ENCODE measurements at places on chromosomes 6 and 20.

- no peak for DNase-seq
These were observed 14.2 kb downstream of the SLC22A23 start for GRCh38 chr6:3442431-3443220.

GRCh38 chr6:56522495-56523270 lies 120.0 kb downstream of the DST start:
- DNase-seq = no peak

GRCh38 chr20:32976746-32977145 lies 27.5 kb downstream of the SUN5 start:
- DNase-seq = no peak

GRCh38 chr6:43714311-43715055 lies 26.9 kb upstream of the MRPS18A start:
- DNase-seq = no peak

DNA sequence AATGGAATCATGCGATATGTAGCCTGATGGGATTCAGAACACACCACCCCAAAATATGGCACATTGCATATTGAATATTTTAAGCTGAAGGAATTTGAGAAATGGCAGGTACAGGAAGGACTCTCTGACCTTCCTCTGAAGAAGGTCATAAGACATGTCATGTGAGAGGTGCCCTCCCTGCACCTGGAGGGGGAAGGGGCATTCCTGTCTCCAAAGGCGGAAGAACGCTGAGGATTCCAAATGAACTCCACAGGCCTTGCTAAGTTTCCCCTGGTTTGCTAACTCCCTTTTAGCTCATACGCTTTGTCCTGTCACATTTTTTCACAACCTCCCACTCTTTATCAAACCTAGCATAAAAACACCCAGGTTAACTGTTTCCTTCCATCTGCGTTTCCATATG lies 347.8 kb downstream of the CDKAL1 start:
- DNase-seq = no peak

DNA sequence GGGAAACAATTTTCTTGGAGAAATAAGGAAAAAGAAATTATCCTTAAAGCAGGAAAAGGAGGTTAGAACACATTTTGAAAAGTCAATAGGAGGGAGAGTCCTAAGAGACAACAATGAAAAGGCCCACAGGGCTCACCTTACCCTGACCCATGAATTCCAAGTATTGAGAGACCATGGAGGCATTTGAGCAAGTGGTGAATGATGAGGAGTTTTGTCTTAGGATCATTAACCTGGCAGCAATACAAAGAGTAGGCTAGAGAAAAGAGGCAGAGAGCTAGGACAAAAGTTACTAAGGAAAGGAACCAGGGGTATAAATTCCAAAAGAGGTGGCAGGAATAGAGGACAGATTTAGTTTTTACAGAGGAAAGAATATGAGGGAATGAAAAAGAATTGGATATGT lies 44.7 kb downstream of the PACRG start:
- no peak for DNase-seq

- DNase-seq = no peak
These were observed 97.3 kb upstream of the SGK1 start for GRCh38 chr6:134415194-134415593.

DNA sequence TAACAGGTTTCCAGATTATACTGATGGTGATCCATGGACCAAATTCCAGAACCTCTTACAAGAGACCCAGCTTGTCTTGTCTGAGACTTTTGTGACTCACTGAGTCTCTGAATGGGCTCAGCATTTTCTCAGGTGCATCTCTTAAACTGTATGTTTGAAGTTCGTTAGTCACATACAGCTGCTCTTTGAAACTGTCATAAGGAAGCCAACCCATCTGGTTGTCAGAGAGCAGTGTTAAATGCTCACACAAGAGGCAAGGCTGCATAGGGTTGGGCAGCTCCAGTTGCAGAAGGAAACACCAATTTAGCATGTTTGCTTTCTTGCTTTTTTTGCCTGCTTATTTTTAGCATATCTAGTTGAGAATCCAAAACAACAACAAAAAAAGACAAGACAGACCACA lies 47.1 kb downstream of the TRIM27 start:
- DNase-seq = no peak

GRCh38 chr6:101000341-101000740 lies 119.2 kb upstream of the ASCC3 start:
- DNase-seq = no peak

DNA sequence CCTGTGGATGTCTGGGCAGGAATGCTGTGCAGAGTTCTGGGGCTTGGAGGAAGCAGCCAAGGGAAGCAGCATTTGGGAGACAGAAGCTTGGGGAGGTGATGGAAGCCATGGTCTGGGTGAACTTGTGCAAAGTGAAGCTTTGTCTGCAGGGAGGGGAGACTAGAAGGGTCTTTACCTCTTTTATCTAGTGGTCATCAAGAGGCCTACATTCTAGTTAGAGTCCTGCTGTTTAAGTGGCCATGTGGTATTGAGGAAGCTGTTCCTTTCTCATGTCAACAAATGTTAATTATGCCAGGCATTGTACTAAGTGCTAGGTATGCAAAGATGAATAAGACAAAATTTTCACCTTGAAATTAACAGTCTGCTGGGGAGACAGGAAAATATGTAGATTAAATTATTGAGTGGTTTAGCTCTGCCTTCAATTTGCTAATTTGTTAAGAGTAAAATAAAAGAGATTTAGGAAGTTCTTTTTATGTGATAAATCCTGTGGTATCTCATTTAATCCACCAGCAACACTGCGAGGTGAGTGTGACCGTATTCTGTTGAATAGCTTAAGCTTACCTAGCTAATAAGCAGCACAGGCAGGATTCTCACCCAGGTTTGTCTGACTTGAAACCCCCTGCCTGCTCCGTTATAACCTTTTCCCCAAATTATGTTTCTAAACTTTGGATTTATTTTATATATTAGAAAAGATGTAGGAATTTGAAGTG lies 43.1 kb downstream of the ARID1B start:
- no peak for DNase-seq

GRCh38 chr20:35306931-35307517 lies 14.8 kb upstream of the FAM83C start:
- DNase-seq = no peak

GRCh38 chr6:117138425-117138824 lies 126.9 kb upstream of the VGLL2 start:
- no peak for DNase-seq

GRCh38 chr6:154382740-154383139 lies 26.1 kb upstream of the IPCEF1 start:
- DNase-seq = no peak

GRCh38 chr6:36320475-36320874 lies 16.2 kb downstream of the BNIP5 start:
- DNase-seq = no peak

- no peak for DNase-seq
These were observed 63.7 kb downstream of the MKKS start for GRCh38 chr20:10370091-10370887.

GRCh38 chr6:42369568-42369967 lies 82.2 kb downstream of the TRERF1 start:
- no peak for DNase-seq

GRCh38 chr6:114096561-114097172 lies 125.7 kb upstream of the HDAC2 start:
- no peak for DNase-seq

- no peak for DNase-seq
These were observed 5.1 kb upstream of the DEFB118 start for GRCh38 chr20:31363295-31363694.

DNA sequence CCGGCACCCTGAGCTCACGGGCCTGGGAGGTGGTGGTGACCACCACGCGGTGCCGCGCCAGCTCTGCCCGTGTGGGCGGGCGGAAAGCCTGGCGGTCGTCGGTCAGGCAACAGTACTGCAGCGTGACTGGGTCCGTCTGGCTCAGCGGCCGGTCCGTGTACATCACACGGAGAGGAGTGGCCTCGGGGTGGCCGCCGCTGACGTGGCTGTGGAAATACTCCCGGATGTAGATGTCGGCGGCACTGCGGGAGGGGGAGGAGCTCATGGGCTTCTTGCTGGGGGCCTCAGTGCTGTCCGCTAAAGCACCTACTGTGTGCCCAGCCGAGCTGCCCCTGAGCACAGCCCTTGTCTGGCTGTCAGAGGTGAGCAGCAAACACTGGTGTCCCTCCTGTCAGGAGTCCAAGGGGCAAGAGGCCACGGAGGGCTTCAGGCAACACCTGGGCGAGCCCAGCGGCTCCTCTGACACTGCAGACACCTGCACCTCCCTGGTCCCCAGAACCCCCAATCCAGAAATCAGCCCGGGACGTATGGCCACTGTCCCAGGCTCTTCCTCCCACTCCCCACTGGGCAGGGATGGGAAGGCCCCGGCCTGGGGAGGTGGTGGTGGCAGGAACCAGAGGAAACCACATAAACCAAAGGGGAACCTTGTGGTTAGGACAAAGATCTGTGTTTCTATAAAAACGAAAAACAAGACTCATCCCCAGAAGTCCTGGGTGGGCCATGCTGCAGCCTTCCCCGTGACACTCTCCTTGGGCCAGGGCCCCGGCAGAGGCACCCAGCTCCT lies 6.5 kb downstream of the HELZ2 start:
- DNase-seq = peak; percentile 30

DNA sequence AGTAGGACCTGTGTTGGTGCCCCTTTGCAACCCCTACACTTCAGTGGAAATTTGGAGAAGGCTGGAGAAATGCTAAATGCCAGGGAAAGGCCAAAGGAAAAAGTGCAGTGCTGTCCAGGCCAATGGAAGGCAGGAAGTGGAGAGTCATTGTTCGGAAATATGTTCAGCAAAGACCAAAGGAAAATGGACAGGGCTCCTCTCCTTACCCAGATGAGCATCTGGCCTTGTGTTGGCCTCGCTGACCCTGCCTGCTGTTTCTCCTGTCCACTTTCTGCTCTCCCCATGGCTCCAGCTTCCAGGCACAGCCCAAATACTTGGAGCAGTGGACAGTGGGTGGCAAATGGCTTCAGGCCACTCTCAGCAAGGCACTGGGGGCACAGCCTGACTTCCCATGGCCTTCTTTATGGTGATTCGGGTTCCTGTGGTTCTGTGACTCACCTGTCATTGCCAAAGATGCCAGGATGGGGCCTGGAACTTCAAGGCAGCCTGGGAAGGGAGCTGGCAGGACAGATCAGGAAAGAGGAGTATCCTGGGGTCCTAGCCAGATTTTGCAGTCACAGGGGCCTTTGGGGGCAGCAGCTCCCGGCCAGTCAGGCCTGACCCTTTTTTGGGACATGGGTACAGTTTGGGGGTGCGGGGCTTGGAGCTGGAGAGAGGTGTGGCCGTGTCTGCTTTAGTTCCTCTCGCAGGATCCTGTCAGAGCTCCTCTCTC lies 190.9 kb upstream of the SLC24A3 start:
- DNase-seq = no peak

DNA sequence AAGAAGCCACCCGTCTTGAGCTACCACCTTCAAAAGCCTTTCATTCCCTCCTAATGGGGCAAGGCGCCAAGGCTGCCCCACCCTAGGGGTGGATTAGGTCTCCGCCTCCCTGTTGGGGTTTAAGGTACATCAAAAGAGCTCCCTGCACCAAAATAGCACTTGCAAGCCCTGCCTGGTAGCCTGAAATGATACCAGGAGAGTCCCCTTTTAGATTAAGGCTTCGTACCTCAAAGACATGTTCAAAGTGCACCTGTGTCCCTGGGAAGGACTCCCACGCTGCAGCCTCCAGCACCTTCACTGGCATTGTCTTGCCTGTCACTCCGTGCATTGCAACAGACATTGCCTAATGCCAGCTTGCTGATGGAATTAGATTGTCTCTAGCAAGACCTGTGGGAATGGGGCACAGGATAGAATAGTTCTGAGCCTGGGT lies 15.7 kb upstream of the CDKN1A start:
- DNase-seq = no peak

DNA sequence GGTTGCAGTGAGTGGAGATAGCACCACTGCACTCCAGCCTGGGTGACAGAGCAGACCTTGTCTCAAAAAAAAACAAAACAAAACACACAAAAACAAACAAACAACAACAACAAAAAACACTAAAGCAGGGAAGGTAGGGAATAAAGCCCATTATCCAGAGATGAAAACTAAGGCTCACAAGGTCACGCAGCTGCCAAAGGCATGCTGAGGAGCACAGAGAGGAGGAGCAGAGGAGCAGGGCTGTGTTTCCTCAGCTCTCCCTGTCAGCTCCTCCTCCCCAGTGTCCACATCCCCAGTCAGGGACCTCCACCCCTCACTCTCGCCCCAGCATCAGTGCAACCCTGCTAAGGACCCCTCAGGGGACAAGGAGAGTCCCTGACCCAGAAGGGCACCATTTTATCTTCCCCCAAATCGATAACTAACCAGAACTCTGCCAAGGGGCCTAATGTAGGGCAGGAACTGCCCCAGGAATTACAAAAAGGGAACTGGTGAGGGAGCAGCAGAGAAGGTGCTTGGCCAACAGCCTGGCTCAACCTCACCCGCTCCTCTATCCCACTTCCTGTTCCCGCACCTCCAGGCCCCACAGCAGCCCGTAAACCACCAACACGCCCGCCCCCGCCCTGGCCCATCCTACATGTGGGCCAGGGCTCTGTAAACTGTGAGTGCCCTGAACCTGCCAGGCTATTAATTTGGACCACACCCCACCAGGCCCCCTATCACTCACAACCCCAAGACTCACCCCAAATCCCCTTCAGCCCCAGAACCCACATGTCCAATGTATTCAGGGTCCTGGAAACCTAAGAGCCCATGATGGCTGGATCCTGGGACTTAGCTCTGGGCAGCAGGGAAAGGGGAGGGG lies 9.0 kb downstream of the TEAD3 start:
- DNase-seq = no peak

DNA sequence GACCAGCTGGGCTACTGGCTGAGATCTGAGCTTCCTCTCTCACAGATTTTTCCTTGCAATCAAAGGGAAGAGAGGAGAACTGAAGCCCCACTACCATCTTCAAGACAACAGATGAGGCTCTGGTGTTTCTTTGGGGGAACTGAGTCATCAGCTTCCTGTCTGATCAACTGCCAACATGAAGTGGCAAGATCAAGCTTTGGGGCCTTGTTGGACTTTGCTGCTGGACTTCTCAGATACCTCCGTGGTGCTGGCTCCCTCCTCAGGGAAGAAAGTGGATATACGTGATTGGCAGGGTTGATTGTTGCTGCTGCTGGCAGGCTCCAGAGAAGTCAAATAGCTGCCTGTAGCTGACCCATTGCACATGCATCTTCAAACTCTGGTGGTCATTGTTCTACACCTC lies 3.6 kb upstream of the TOX2 start:
- DNase-seq = no peak

GRCh38 chr6:37653933-37654565 lies 43.6 kb downstream of the MDGA1 start:
- no peak for DNase-seq

DNA sequence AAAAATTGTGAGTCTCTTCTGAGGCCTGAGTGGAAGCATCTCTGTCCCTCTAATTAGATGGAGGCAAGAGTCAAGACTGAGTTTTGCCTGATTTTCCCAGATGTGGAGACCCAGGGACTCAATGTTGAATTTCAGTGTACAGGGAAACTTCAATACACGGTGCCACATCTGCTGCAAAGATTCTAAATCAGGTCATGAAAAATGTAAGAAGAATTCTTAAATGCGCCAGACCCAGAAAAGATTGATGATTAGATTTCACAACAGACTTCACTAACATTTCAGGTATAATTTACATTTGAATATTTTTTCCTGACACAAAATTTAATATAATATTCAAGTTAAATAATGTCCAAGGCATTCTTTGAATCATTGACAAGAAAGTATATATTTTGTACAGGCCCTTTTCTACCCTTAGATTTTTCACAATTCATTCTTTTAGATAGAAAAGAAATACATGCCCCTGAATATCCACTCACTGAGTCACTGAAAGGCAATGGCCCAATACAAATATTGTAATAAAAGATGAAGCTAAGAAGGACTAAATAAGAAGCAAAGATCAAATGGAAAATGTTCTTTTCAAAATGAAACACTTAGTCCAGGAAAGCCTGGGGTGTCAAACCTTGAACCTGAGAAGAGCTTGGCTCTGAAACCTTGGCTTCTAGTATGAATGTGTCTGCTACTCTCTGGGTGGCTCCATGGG lies 18.2 kb upstream of the HDGFL1 start:
- DNase-seq = no peak
